ENCODE measurements at places on chromosomes 6 and 20.
A peak's percentile ranks its signal among the peaks of the same experiment; 100 is the strongest.

- DNase-seq: peak; percentile 85
Observed at GRCh38 chr6:35496841-35497570, at the start of gene TEAD3. Gene TEAD3 (minus strand): TSS chr6:35497079.

DNA sequence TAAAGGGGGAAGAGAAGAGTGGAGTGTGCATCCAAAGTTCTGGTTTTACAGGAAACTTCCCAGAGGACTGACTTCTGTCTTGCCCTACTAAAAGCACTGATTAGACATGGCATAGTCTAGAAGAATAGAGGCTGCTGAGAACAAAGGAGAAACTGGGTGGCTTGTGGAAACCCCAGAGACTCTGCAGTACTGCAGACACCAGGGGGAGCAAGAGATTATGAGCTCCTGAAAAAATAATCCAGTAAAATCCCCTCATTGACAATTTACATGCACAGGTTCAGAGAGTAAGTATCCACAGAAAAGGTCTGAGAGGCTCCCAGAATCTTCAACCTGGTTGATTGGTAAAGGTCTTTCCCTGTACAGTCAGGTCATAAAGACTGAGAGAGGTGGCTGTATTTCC lies 48.7 kb upstream of the CLVS2 start:
- no peak for DNase-seq

DNA sequence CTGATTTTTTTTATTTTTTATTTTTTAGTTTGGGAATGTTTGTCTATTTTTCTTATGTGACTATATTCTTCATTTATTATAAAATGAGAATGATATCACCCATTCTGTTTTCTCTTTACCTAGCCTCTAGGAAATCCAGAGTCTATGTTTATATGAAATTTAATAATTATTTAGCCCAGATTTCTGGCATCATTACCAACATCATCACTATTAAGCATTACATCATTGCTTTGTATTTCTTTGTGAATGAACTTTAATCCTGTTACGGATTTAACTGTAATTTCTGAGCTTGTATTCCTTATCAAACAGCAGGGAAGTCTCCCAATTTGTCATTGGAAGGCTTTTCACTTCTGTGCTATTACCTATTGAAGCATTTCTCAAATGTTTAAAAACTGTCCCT lies 72.7 kb upstream of the NOX3 start:
- DNase-seq: no peak

- peak; percentile 81 for DNase-seq
Observed at GRCh38 chr6:26576929-26577719, 19.6 kb upstream of the ABT1 start.

GRCh38 chr20:47740121-47740861 lies 45.0 kb downstream of the SULF2 start:
- DNase-seq: no peak

DNA sequence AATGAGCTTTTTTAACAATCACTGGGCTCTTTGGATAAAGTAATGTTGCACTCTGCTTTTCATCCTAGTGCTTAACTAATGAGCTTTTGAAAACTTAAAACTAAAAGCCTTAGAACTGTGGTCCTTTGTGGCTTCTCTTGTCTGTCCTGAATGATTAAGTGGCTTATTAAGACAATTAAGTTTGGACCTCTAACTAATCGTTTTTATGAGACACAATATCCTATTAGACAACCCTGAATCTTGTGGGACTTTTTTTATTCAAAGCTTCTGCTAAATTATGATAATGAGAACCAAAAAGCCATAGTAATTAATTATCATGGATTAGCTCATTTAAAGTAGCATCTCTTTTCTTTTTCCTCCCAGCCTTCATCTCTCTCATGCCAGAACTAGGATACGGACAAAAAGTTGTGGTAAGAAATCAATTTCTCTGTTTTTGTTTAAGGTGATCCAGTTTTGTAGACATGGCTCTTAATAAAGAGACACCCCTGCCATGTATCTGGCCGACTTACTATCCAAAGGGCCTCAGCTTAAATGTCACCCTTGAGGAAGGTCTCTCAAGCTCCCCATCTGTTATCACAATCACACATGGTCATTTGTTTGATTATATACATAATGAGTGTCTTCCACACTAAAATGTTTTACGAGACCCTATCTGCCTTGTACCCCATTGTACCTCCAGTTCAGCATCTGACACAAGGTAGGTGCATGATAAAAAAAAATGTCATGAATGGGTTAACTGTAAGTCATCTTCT lies 384.4 kb upstream of the IRAK1BP1 start:
- DNase-seq: no peak

DNA sequence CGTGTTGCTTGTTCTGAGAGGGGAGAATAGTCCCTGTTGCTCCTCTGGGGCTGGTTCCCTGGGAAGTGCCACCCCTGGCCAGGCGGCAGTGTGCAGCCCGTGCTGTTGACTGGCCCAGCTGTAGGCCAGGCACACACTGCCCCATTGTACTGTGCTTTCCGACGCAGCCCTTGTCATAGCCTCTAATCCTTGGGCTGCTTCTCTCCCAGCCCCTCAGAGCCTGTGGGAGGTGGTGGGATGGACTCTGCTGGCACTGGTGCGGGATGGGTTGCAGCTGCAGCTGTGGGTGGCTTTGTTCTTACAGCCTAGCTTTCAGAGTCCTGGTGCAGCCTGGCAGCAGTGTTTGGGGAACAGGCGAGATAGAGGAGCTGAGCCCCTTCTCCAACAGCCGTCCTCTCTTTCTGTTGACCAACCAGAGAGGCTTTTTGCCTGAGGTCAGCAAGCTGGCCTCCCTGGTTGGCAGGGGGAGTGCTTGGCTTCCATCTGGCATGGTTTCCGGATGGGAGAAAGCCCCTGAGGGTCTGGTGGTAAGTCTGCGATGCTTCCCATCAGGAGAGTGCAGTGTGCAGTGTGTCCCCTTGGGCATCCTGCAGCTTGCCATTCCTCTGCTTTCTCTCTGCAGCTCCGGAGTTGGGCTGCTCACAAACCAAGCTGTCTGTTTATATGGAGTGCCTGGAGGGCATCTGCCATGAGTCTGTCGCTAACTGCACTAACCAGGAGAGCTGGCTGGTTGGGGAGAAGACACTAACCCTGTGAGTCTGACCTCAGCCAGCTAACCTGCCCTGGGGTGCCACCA lies 12.1 kb downstream of the TJAP1 start:
- DNase-seq: no peak

- peak; percentile 11 for DNase-seq
Observed at GRCh38 chr20:53569606-53570307, 23.9 kb downstream of the ZNF217 start.

DNA sequence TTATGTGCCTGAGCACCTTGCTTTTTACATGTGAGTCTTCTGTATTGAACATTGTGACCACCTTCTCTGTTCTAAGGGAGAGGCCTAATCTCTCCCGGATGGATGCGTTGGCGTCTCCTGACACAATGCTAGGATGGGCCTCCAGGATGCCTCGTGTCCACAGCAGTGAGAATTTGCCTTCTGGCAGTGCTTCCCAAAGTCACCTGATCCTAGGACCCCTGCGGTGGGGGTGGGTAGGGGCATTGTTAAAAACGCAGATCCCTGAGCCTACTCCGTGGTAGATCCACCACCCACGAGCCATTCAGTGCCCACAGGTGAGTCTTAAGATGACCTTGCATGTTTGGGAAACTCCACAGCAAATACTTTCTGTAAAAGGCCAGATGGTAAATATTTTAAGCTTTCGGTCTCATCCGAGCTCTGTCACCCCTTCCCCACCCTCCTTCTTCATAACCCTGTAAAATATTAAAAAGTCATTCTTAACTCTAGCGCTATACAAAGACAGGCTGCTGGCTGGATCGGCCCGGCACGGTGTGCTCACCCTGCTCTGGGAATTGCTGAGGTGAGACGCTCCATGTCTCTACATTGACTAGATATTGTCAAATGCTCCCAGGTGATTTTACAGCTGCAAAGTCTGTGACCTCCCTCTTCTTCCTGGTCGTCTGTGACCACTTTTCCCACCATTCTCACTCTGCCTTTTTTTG lies 106.7 kb upstream of the IYD start:
- DNase-seq: no peak

DNA sequence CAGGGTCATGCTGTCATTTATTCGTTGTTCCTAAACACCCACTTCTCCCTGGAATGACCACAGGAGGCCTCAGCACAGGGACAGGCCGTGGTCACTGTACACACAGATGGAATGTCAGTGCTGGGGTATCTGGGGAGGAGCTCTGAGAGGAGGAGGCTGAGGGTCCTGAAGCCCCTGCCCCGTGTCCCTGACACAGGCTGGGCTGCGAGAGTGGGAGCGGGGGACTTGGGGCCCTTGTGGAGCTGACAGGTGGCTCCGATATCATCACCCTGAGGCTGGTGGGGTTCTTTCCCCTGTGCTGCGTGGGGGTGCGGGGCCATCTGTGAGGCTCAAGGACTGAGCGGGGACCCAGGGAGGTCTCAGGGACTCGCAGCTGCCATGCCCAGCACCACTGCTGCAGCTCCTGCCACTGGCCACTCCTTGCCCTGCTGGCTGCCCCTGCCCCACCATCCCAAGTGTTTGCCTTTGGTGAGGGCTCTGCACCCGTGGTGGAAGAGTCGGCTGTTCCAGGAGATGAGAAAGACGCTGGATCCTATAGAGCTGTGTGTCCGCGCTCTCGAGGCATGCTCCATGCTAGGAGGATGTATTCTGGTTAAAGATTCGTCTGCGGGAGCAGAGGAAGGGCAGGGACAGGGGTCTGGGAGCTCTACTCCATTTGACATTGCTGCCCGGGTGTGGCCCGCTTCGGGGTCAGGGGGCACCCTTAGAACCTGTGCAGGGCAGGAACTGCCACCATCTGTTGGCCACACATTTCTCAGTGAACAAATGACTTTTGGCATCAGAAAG lies 18.9 kb downstream of the NPEPL1 start:
- peak; percentile 25 for DNase-seq

Data from activated T-cell treated with anti-CD3 and anti-CD28 coated beads, Interleukin-2, amount 50 U/mL, for 24 hours (primary cell).